ENCODE measurements at places on chromosomes 12 and 14. TPM values are rescaled to one million over a fixed set of nuclear protein-coding genes. Genes with fewer than 3 reads are reported as not detected.
A peak's percentile ranks its signal among the peaks of the same experiment; 100 is the strongest.

DNA sequence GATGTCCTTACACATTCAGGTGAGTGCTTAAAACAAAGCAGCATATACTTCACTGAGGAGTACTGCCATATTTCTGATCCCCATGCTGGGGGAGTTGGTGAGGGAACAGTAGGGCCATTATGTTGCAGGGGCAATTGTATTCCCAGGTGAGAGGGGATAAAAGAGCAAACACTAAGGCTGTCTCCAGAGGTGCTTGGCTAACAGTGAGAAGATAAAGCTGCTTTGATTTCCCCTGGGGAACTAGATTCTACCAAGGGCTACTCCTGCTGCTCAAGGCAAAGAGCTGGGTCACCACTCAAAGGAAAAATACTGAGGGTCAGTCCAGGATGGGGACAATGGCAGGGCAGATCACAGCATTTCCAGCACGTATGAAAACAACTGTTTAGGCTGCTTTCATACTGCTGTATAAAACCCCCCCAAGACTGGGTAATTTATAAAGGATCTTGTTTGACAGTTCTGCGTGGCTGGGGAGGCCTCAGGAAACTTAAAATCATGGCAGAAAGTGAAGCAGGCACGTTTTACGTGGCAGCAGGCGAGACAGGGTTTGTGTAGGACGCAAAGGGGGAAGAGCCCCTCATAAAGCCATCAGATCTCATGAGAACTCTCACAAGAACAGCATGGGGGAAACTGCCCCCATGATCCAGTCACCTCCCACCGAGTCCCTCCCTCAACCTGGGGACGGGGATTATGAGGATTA is 47.8 kb upstream of the OR5AU1 start:
- H3K36me3 ChIP-seq, result peaks cover 15% of the 10 kb centered on the region
- DNase-seq, result no peak
- H3K27me3 ChIP-seq, result no peaks in the 10 kb centered on the region
- H3K4me1 ChIP-seq, result peaks cover 5% of the 10 kb centered on the region
- H3K27ac ChIP-seq, result no peak overlapping the region

GRCh38 chr12:14442221-14442881 is 76.9 kb downstream of the ATF7IP start:
- H3K27ac ChIP-seq, result peak overlapping the region; percentile 38
- no peak for DNase-seq
- no peak overlapping the region for H3K4me3 ChIP-seq
- H3K36me3 ChIP-seq, result peaks cover 20% of the 10 kb centered on the region

DNA sequence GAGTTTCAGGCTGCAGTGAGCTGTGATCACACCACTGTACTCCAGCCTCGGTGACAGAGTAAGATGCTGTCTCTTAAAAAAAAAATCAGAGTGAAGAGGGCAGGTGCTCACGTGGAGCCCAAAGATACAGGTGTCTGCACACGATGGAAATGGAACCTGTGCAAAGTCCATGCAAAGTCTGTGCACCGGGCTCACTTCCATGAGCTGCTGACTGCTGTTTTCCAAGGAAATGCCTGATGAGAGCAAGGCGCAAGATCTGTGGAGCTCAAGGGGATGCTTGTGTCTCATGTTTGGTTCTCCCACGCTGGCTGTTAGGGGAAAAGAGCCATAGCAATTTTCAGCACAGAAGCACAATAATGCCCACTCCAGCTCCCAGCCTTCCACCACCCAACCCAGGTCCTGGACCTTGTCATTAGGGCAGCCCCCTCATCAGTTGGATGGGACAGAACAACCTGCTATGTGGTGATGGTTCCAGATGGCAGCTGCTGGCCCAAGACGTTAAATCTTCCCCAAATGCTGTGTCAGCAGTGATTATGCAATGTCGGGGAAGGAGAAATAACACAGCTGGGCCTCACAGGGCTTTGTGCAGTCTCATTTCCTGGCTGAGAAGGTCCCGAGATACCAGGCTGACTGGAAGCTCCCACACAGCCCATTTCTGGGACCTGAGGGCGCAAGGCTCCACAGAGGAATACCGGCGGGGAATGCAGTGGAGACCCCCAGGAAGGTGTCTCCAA is 27.9 kb upstream of the DICER1 start:
- no peak for DNase-seq
- no peaks in the 10 kb centered on the region for H3K27me3 ChIP-seq
- H3K27ac ChIP-seq, result peak overlapping the region; percentile 92
- no peak overlapping the region for H3K4me3 ChIP-seq
- H3K4me1 ChIP-seq, result peaks cover 46% of the 10 kb centered on the region
- no peaks in the 10 kb centered on the region for H3K36me3 ChIP-seq

GRCh38 chr14:92121207-92121669 is 268 bp downstream of the NDUFB1 start:
- H3K27me3 ChIP-seq, result no peaks in the 10 kb centered on the region
- peak overlapping the region; percentile 78 for H3K4me3 ChIP-seq
- peaks cover 3% of the 10 kb centered on the region for H3K4me1 ChIP-seq
- peaks cover 2% of the 10 kb centered on the region for H3K36me3 ChIP-seq
- DNase-seq, result no peak

GRCh38 chr12:129871991-129872972 is 31.5 kb downstream of the TMEM132D start:
- H3K4me1 ChIP-seq, result no peaks in the 10 kb centered on the region
- no peak overlapping the region for H3K4me3 ChIP-seq
- DNase-seq, result no peak
- no peak overlapping the region for H3K27ac ChIP-seq
- H3K27me3 ChIP-seq, result no peaks in the 10 kb centered on the region

GRCh38 chr14:74348735-74349463 is 628 bp downstream of the VRTN start:
- H3K4me1 ChIP-seq, result no peaks in the 10 kb centered on the region
- no peak overlapping the region for H3K4me3 ChIP-seq
- DNase-seq, result no peak
- H3K27me3 ChIP-seq, result no peaks in the 10 kb centered on the region
- no peaks in the 10 kb centered on the region for H3K36me3 ChIP-seq
- no peak overlapping the region for H3K27ac ChIP-seq

GRCh38 chr12:15830538-15830937 is 41.4 kb upstream of the EPS8 start:
- no peak overlapping the region for H3K4me3 ChIP-seq
- no peaks in the 10 kb centered on the region for H3K27me3 ChIP-seq
- no peaks in the 10 kb centered on the region for H3K36me3 ChIP-seq
- DNase-seq, result no peak

DNA sequence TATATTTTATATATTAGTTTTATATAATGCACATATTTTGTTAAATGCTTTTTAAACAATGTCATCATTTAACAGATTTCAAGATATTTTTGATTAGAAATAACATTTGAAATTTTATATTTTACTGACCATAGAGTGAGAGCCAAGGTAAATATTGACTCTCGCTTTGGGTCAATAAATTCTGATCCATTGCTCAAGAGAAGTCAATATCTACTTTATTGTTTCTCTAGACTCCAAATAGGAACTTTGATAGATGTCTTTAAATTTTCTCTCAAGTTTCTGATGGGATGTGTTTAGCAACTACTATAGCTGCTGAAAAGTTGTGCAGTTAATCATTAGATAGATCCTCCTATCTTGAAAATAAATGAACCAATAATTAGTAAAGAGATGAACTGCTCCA is 61.4 kb upstream of the ATXN7L3B start:
- no peak overlapping the region for H3K27ac ChIP-seq
- no peaks in the 10 kb centered on the region for H3K36me3 ChIP-seq
- no peaks in the 10 kb centered on the region for H3K27me3 ChIP-seq
- no peak overlapping the region for H3K4me3 ChIP-seq
- H3K4me1 ChIP-seq, result peaks cover 6% of the 10 kb centered on the region

DNA sequence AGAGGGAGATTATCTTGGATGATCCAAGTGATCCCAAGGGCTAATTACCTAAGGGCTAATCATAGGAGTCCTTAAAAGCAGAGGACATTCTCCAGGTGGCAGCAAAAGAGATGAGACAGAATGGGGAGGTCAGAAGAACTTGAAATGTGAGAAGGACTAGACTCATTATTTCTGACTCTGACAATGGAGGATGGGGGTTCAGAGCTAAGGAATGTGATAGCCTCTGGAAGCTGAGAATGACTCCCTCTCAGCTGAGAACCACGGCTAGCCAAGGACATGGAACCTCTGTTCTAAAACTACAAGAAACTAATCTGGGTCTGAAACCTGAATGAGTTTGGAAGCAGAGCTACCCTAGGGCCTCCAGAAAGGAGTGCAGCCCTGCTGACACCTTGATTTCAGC is 35.6 kb upstream of the ANKS1B start:
- H3K4me3 ChIP-seq, result no peak overlapping the region
- no peak overlapping the region for H3K27ac ChIP-seq
- no peaks in the 10 kb centered on the region for H3K27me3 ChIP-seq
- no peak for DNase-seq

- H3K4me1 ChIP-seq, result no peaks in the 10 kb centered on the region
- H3K27ac ChIP-seq, result no peak overlapping the region
- H3K27me3 ChIP-seq, result no peaks in the 10 kb centered on the region
These were observed 26.9 kb downstream of the DDX47 start for GRCh38 chr12:12839873-12840579.

DNA sequence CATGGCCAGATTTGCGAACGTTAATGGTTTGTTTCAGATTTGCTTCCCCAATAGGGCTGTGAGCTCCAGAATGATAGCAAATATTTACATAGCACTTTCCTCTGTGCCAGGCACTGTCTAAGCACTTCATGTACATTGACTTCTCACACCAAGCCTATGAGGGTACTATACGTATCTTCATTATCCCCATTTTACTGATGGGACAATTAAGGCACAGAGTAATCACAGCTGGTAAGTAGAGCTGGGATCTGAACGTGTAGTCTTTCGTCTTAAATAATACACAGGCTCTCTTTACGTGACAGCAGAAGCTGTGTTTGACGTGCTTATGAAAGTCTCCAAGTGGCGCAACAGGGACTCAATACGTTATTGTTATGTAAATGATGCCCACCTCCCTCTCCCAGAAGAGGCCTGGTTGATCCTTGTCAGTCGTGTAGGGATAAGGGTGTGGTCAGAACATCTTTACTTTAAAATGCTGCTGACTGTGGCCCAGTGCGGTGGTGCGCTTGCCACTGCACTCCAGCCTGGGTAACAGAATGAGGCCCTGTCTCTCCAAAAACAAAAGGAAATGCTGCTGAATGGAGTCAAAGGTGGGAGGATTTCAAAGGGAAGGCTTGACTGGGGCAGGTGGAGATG is 66.3 kb upstream of the TCL1B start:
- H3K27me3 ChIP-seq, result no peaks in the 10 kb centered on the region
- no peaks in the 10 kb centered on the region for H3K4me1 ChIP-seq
- no peaks in the 10 kb centered on the region for H3K36me3 ChIP-seq

DNA sequence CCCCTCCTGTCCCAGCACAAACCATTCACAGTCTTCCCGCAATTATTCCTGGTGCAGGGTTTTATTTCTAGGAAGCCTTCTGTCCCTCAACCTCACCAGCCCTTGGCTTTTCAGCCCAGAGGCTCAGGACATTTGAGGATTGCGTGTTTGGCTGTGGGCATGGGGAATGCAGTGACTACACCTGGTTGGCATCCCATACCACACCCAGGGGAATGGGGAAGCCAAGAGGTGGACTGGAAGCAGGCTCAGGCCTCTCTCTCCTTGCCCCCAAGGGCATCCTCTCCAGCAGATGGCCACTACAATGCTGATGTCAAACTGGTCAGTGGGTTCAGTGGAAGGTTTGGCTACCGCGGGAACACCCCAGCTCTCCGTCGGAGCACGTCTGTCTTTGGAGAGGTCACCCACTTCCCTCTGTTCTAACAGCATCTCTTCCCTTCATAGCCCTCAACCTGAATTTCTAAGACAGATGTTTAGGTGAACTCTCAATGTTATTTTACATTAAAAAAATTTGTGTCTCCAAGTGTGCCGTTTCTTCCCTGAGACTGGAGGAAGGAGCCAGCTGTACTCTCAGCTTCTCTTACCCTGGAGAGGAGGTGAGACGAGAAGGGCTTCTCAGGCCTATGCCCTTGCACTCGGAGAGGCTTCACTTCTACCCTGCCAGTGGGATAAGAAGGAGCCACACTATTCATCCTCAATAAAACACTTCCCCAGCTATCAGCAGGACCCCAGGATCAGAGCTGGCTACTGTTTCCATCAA is 35.5 kb downstream of the DCAF4 start:
- peaks cover 30% of the 10 kb centered on the region for H3K36me3 ChIP-seq
- no peak for DNase-seq
- H3K27ac ChIP-seq, result no peak overlapping the region
- no peaks in the 10 kb centered on the region for H3K27me3 ChIP-seq
- no peaks in the 10 kb centered on the region for H3K4me1 ChIP-seq
- H3K4me3 ChIP-seq, result no peak overlapping the region

- H3K27me3 ChIP-seq, result no peaks in the 10 kb centered on the region
- H3K27ac ChIP-seq, result no peak overlapping the region
These were observed 1.8 kb downstream of the IGF1 start for GRCh38 chr12:102478405-102479098.

- no peak overlapping the region for H3K4me3 ChIP-seq
- no peak overlapping the region for H3K27ac ChIP-seq
- H3K4me1 ChIP-seq, result no peaks in the 10 kb centered on the region
- no peaks in the 10 kb centered on the region for H3K36me3 ChIP-seq
These were observed 297.9 kb upstream of the G2E3 start for GRCh38 chr14:30260833-30261607.

DNA sequence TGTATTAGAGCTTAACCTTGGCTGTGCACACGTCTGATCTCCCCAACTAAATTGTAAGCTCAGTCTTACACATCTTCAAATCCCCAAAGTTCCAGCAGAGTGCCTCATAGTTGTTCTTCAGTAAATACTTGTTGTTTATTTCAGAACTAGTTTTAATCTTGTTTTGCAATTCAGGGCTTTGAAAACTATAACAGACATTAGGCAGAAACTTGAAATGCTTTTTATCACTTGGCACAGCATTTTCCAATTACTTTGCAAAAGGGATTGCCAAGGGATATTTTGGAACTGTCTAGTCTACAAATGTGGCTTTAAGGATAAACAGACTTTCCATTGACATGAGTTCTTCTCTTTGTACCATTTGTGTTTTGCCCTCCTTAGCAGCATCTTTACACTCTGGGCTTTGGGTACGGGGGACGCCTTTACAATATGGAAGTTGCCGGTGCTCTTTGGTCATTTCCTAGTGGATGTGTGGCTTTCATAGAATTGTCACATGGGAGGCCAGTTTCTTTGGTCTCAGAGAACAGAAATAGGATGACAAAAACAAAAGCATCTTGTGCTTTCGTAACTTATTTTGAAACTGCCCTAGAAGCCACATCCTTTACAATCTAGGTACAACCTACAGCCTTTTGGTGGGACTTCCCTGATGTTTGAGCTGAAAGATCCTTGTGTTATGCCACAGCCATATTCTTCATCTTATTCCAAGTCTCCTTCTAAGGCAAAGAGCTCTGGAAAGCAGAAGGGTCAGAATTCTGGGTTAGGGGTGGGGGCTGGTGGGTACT is 96.9 kb downstream of the NPAS3 start:
- DNase-seq, result no peak
- no peak overlapping the region for H3K4me3 ChIP-seq
- H3K36me3 ChIP-seq, result no peaks in the 10 kb centered on the region
- H3K27me3 ChIP-seq, result no peaks in the 10 kb centered on the region

The RAD51AP1 gene
- total RNA-seq, result 14.9 TPM

The BRMS1L gene
- total RNA-seq, result 3.5 TPM

The EFS gene
- 0.42 TPM for total RNA-seq

The CHMP4A gene
- total RNA-seq, result 19.6 TPM

The FAM186B gene
- total RNA-seq, result 0.19 TPM

The GPHN gene
- 76.4 TPM for total RNA-seq

The PIANP gene
- total RNA-seq, result not detected

The CEP170B gene
- total RNA-seq, result 3.4 TPM

The CCDC198 gene
- total RNA-seq, result 11.2 TPM

The SYNDIG1L gene
- total RNA-seq, result 0.08 TPM

The CTSG gene
- total RNA-seq, result 32.5 TPM

The PPP4R4 gene
- 0.67 TPM for total RNA-seq

The TMEM229B gene
- total RNA-seq, result 1.7 TPM

The AJUBA gene
- 15.9 TPM for total RNA-seq

The KLRB1 gene
- total RNA-seq, result 1.2 TPM

The CPNE8 gene
- 4.2 TPM for total RNA-seq

The KRT83 gene
- total RNA-seq, result not detected

All from liver (tissue), 10 donors.